ENCODE measurements at places on chromosomes 1 and 21. TPM values are rescaled to one million over a fixed set of nuclear protein-coding genes. Genes with fewer than 3 reads are reported as not detected.

Gene FAM3B
- total RNA-seq: not detected

Gene PCSK9
- 2.2 TPM for total RNA-seq

Gene PADI2
- 111 TPM for total RNA-seq

Gene SLAMF6
- not detected for total RNA-seq

Gene SLAMF9
- not detected for total RNA-seq

Gene PLA2G2D
- total RNA-seq: not detected

Gene CD1E
- not detected for total RNA-seq

Gene SLC26A9
- not detected for total RNA-seq

Gene TTLL10
- not detected for total RNA-seq

Gene HAPLN2
- total RNA-seq: not detected

Gene NUF2
- 6.8 TPM for total RNA-seq

Gene RGS16
- 0.48 TPM for total RNA-seq

Gene ETNK2
- total RNA-seq: 15.4 TPM

Gene CHD1L
- 30.3 TPM for total RNA-seq

Measured in osteocyte (in vitro differentiated cells).